ENCODE measurements at places on chromosomes 3 and 15.

- DNase-seq = no peak
Measured at GRCh38 chr15:99850517-99850916, 117.3 kb upstream of the LYSMD4 start.

- DNase-seq = no peak
Measured at GRCh38 chr3:13597661-13598060, 48.7 kb downstream of the FBLN2 start.

GRCh38 chr15:63232405-63232804 lies 43.0 kb downstream of the RAB8B start:
- DNase-seq = no peak

DNA sequence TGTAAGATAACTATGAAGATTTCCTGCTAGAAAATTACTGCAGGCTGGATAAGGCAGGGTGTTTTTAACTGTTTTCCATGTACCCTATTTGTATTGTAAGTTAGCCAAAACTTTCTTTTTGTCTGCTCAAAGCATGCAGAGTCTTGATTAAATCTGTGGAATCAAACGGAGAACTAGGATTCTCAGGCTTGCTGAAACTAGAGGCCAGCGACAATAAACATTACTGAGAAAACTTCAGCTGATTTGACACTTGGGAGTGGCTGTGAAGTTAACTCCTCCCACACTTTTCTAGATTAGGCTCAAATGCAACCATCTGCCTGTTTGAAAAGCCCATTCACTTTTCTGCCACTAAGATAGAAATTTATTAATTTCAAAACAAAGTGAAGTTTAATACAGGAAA lies 153.2 kb upstream of the FRMD4B start:
- DNase-seq = no peak

GRCh38 chr3:23086331-23086730 lies 116.8 kb upstream of the UBE2E2 start:
- DNase-seq = no peak

DNA sequence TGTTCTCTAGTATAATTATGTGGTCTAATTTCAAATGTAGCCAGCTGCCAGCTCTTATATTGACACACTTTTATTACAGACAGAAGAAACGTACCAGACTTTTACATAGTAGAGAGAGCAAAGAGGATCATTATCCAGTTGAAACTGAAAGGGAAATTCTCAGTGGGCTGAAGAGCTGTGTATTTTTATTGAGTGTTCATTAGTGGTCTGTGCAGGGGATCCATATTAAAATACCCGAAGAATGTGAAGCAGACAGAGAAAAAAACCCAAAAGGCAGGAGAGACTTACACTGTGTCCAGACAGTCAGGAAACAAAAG lies 41.3 kb downstream of the MYRIP start:
- DNase-seq = no peak

- no peak for DNase-seq
Measured at GRCh38 chr3:168051070-168051469, 44.7 kb downstream of the GOLIM4 start.

GRCh38 chr3:108518895-108519294 lies 8.5 kb upstream of the MYH15 start:
- DNase-seq = no peak

DNA sequence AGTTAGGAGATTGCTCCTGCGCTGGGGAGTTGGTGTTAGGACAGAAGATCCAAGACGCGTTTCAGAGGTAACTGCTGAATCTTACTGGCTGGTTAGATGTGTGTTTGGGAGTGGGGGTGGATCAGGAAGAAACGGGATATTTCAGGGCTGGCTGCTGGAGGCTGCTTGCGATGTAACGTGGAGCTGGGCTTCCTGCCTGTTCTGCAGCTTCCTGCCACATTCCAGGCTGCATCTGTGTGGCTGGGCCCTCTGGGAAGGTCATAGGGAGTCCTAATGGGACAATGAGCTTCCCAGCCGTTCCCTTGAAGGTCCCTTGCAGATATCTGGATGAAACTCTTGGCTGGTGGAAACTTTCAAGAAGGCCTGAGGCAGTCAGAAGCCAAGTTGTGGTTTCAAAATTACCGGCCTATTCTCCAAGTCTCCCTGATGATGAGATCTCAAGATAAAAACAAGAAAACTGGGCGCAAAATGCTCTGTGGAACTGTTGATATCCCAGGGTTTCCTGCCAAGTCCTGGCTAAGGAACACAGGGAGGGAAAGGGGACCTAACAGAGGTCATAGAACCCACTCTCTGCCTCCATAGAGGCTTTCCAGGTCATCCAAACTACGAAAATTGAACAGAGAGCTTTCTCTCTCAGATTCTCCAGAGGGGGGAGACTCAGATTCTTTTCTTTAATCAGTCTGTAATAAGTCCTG lies 67.0 kb downstream of the NOX5 start:
- DNase-seq = no peak

DNA sequence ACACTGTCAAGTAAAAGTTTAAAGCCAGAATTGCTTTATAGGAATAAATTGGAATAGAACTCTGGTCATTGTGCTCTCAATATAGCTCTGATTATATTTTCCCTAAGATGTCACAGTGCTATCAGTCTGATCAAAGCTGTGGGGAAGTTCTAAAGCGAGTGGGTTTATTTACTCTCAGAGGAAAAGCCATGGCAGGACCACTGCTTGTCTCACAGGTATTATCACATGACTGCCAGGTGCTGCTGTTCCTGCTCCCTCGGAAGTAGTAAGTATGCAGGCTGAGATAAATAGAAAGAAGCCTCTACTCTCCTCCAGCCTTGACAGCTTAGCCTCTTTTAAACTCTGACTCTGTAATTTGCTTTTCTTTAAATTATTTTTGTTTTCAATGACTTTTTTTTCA lies 49.1 kb upstream of the UTS2B start:
- no peak for DNase-seq

DNA sequence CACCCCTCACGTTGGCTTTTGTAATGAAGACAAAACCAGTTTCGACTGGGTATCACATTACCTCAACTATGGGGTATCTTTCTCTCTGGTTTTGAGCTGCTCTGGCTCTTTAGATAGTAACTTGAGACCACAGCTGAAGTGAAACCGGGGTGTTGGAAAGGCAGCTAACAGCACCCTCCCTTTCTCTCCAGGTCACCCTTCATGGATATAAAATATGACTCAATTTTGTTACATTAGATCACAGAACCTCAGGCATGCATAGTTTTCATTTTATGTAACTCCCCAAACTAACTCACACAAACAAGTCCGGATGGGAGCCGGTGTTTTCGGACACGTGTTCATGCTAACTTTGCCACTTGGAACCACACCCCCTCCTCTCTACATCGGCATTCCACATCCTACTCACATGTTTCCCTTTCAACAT lies 90.7 kb downstream of the NR2F2 start:
- DNase-seq = no peak

GRCh38 chr15:97383516-97383915 lies 577.0 kb upstream of the ARRDC4 start:
- DNase-seq = no peak

- no peak for DNase-seq
Measured at GRCh38 chr3:192889679-192890078, 28.0 kb downstream of the MB21D2 start.

- no peak for DNase-seq
Measured at GRCh38 chr15:73142802-73143762, 90.8 kb downstream of the NEO1 start.

DNA sequence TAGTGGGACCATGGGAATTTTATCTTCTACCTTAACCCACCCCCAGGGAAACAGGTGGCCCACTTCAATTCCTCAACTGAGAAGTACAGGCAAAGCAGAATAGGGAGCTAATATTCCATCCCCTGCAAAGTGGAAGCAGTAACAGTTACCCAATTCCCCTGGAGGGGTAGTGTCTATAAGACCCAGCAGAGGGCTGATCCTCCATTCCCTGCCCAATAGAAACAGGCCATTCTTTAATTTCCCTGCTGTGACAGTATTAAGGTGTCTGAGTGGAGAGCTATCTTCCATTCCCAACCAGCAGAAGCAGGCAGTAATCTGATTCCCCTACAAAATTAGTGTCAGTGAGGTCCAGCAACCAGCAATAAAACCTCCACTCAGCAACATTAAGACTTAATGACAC lies 219.8 kb downstream of the ULK4 start:
- DNase-seq = no peak

DNA sequence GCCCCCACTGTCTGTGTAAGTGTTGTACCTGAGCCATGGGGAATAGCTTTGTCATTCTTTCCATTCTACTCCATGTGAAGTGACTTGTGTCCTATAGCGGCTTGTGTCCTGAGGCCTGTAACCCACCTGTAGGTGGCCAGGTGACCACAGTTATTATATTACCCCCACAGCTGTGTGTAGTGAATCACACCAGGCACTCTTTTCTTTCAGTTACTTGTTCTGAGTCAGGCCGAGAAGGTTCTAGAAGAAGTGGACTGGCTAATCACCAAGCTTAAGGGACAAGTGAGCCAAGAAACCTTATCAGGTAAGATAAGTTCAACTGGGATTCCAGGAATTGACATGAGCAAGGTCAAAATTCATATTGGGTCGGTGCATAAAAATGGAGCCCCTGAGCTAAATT lies 29.2 kb downstream of the POLG start:
- DNase-seq = no peak

DNA sequence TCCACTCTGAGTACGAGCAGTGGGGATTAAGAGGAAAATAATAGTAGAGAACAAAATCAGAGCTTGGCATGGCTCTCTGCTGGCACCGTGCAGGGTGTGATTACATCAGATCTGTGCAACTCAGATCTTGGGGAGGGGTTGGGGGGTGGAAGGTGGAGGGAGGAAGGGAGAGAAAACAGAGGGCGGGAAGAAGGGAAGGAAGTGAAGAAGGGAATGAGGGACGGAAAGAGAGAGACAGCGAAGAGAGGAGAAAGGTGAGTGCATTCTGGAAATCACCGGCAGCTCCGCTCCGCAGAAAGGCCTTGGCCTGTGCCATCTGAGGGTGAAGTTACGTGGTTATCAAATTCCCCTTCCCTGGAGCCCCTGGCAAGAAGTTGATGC lies 31.0 kb upstream of the ADAMTS17 start:
- DNase-seq = no peak

GRCh38 chr3:55190331-55190730 lies 262.5 kb upstream of the LRTM1 start:
- no peak for DNase-seq

DNA sequence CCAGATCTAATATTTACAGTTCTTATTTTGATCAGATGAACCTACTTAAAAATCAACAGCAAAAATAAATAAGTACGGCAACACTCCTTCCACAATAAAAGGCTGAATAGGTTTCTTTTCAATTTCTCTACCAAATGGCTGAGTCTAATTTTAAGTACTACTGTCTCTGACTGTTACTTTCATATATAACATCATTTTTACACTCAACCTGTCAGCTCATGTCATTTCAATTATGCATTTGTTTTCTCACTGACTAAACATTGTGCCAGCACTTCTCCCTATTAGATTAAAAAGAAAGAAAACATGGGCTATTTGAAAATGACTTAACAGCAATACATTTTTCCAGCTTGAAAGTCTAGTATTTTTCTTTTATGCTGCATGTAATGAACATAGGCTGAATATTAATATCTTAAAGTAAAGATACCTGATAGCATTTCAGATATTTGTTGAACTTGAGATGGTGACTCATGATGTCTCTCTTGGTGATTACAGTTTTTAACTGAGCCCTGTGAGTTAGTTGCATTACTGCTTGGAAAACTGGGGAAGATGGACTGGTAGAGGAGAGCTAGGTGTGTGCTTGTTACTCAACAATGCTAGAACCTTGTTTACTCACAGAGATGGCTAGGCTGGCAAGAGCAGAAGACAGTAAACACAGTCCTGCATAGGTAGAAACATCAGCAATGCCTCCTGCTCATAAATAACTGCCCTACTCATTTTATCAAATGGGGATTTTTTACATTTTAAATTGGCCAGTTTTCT lies 73.9 kb downstream of the PEX5L start:
- no peak for DNase-seq

DNA sequence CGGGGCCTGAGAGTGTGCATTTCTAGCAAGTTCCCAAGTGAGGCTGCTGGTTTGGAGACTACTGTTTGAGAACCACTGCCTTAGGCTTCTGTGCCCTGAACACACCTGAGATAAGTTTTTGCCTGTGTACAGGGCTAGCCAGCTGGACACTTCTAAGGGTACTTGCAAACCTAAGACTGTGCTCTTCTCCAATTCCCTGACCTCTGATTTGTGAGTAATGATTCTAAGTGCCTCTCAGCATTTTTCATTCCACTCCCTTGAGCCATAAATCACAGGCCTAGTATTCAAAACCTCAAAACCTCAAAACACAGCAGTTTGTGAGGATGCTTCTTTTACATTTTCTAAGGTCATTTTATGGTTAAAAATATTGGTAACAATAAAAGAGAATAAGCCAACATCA lies 148.4 kb downstream of the CHST2 start:
- no peak for DNase-seq

GRCh38 chr15:35487417-35487816 lies 58.5 kb downstream of the DPH6 start:
- no peak for DNase-seq

- DNase-seq = no peak
Measured at GRCh38 chr15:76058714-76059319, 968 bp upstream of the TMEM266 start.

DNA sequence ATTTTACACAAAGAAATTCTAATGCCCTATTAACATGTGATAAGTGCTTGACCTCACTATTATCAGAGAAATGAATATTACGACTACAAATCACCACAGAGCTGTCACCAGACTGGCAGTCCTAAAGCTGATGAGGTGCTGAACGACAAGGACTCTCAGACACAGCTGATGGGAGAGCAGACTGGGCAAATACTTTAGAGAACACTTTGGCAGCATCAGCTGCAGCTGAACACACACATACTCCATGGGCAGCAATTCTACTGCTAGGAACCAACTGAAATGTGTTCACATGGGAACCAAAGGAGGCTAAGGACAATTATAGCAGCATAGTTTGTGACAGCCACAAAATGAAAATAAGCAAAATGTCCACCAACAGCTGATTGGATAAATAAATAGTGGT lies 45.5 kb downstream of the SUSD5 start:
- no peak for DNase-seq

DNA sequence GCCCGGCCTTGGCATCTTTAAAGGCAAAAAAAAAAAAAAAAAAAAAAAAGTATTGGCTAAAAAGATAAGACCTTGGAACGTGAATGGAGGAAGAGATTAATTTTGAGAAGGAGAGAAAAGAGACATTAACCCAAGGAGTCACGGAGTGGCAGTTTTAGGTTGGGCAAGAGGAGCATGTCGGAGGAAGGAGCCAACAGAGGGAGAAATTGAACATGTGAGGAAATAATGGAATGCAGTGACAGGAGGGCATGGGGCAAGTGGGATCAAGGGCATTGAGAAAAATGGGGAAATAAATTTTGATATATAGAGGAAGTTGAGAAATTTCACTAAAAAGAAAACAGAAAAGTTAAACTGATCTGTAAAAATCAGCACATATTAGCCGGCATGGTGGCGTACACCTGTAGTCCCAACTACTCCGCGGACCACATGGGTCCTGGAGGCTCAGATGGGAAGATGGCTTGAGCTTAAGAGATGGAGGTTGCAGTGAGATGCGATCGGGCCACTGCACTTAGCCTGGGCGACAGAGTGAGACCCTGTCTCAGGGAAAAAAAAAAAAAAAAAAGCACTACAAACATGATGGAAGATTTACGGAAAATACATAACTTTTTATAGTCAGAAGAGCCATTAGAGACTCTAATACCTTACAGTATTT lies 1.2 kb downstream of the HAUS2 start:
- DNase-seq = no peak
